Effector memory CD4-positive, alpha-beta T cell (primary cell): ENCODE measurements at places on chromosomes 5 and 9.

DNA sequence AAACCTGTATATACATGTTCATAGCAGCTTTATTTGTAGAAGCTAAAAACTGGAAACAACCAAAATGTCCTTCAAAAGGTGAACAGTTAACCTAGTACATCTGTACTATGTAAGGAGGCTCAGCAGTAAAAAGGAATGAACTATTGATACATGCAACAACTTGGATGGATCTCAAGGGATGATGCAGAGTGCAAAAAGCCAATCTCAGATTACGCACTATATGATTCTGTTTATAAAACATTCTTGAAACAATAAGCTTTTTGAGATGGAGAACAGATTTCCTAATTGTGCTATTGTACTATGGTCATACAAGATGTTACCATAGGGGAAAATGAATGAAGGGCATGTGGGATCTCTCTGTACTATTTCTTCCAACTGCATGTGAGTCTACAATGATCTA is 88.9 kb downstream of the PAM start:
- no peak for DNase-seq

DNA sequence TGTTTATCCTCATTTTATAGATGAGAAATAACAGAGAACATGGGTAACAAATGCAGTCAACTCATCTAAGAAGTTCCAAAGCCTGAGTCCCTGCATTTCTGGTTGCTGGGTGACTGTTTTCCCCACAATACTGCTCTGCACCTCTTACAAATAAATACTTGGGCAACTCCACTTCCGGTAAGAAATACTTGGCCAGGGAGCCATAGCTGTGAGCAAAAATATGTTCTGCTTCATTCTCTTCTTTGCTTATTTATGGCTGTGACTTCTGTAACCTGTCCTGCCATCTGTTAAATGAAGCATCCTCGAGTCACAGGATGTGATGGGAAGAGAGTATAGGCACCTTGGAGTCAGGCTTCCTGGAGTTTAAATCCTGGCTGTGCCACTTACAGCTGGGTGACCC is 49.9 kb downstream of the GDNF start:
- DNase-seq = no peak

- no peak for DNase-seq
Observed at GRCh38 chr5:175603987-175604739, 53.7 kb upstream of the HRH2 start.

DNA sequence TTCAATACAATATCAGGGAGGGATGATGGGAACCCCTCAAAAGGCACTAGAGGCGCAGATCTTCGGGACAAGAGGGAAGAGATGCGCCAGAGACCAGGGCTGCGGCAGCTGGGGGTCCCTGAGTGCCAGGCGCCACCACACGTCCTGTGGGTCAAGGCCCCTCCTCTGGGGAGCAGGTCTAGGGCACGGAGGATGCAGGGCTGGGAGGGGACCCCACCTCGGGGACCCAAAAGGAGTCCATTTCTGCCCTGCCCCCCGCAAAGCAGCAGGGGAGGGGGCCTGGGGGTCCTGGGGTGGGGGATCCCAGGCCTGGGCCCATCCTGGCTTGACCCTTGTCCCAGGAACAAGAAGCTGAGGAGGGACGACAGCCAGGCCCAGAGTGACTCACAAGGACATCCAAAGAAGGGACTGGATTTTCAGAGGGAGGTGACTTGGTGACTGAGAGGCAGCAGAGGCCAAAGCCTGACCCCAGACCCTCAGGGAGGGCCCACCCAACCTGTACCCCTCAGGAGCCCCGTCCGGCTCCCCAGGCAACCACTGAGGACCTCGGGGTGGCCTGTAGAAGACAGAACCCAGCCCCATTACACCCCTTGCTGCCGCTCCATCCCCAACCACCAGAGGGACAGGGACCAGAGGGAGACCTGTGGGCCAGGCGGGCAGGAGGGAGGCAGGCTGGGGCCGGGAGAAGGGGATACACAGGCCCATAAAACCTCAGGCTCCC is 54.2 kb downstream of the LRSAM1 start:
- DNase-seq = no peak

- no peak for DNase-seq
Observed at GRCh38 chr5:153960269-153961215, 78.2 kb downstream of the FAM114A2 start.

- DNase-seq = no peak
Observed at GRCh38 chr5:127358740-127359139, 68.1 kb downstream of the MEGF10 start.

DNA sequence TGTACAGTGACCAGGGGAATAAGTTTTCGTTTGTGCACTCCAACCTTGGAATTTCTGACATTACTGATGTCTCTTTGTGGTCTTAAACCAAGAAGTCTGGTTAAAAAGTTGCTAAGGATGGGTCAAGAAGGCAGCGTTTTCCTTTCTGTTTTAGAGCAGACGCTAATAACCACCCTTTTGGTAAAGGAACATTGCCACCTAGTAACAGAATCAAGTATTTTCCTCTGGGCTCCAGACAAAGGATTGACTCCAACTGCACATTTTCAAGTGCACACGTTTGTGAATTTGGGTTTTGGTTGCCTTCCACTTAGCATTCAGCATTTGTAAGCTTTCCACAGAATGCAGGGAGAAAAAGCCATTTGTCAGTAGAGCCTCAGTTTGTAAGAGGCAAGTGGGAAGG is 22.2 kb upstream of the CEP78 start:
- no peak for DNase-seq

GRCh38 chr5:132471151-132471907 is 19.2 kb downstream of the IRF1 start:
- no peak for DNase-seq

- no peak for DNase-seq
Observed at GRCh38 chr5:14143546-14143840, 351 bp downstream of the TRIO start.

- no peak for DNase-seq
Observed at GRCh38 chr5:4005335-4005734, 409.7 kb downstream of the IRX1 start.

- DNase-seq = no peak
Observed at GRCh38 chr5:14036514-14036913, 92.0 kb upstream of the DNAH5 start.

GRCh38 chr5:107274571-107274970 is 396.2 kb downstream of the EFNA5 start:
- no peak for DNase-seq

DNA sequence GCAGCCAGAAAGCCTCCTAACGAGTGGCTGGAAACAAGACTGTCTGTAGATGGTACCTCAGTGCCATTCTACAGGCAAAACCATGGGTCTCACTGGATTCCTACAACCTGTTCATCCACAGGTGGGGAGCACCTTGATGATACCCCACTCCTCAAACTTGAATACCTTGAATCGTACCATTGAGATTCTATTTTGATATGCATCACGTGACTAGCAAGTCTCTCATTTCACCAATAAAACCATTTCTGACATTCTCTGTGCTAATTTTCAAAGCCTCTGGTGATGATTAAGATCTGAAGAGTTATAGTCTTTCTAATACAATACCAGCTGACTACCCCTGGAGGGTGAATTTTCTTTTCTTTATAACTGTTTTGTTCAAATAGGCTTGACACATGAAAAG is 188.9 kb downstream of the ADAMTS12 start:
- no peak for DNase-seq

GRCh38 chr5:142865631-142866030 is 95.5 kb downstream of the ARHGAP26 start:
- no peak for DNase-seq

DNA sequence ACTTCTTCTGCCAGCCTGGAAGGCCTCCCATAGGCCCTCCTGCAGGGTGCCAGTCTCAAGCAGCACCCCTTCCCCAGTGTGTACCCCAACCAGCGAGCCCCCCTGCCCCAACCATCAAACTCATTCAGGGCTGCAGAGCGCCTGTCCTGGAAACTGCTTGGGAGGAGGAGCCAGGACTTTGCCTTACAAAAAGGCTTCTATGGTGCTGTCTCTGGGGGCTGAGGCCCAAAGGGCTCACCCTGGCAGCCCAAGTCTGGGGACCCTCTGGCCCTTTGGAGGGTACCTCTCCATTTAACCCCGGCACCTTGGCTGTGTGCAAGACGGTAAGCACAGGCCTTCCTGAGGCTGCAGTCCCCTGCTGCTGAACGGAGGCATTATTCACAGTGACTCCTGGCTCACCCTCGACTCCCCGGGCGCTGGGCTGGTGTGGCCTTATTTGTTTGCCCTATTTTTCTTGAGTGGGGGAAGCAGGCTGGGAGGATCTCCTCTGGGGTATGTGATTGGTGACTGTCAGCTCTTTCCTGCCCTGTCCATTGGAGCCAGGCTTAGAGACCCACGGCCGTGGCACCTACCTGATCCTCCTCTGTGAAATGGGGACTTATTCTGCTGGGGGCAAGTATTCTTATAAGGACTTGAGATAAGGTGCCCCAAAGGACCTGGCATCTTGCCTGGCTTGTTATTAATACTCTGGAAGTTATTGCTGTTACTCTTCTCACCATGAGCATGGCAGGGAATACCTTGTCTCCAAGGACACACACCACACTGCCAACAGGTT is 5.8 kb downstream of the LMX1B start:
- no peak for DNase-seq

DNA sequence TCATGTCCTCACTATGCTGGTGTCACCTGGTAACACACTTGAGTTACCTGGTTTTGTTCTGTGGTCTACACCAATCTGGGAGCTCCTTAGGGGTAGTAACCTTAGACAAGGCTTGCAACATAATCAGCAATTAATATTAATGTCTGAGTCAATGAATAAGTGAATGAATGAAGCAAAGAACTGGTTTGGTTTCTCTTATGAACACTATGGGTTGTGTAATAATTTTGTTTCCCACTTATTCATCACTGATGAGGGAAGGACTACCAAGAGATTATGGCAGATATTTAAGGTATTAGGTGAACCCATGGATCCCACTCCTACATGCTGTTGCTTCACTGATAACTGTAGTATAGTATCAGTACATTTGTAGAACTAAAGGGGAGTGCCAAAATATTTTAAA is 116.0 kb downstream of the SLC12A2 start:
- no peak for DNase-seq

DNA sequence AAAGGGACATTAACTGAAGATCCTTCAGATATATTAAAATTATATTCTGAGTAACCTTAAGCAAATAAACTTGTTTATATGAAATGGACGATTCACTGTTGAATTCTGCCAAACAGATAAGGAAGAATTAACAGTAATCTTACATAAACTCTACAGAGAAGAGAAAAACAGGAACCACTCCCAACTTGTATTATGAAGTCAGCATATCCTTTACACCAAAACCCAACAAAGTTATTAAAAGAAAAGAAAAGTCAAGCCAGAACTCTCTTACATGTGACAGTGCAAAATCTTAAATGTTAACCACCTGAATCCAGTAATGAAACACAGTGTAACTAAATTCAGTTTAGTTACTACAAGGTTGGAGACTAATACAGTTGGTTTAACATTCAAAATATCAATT is 185.8 kb downstream of the DEPDC1B start:
- DNase-seq = no peak

DNA sequence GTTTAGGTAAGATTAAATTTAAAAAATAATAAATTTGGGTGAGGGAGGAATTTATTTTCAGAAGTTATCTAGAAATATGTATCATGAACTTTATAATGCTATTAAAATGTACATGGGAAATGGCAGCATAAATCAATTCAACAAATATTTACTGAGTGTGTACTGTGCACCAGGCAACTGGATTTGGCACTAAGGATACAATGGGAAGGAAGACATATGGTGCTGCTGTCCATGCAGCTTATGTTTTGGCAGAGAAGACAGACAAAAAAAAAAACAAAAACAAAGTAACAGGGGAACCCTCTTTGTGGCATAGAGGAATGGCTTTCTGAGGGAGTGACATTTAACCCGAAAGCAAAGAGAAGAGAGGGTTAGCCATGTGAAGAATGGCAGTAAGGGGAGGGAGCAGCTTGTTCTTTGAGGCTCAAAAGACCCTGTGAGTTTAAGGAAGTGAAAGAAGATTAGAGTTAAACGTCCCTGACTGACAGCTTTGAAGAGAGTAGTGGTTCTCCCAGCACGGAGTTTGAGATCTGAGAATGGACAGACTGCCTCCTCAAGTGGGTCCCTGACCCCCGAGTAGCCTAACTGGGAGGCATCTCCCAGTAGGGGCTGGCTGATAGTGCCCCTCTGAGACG is 23.9 kb downstream of the CNTRL start:
- no peak for DNase-seq

GRCh38 chr9:14043483-14043882 is 270.5 kb downstream of the NFIB start:
- no peak for DNase-seq

GRCh38 chr9:83066771-83067170 is 3.8 kb upstream of the RASEF start:
- no peak for DNase-seq

- DNase-seq = no peak
Observed at GRCh38 chr9:15142878-15143534, 164.0 kb downstream of the TTC39B start.

DNA sequence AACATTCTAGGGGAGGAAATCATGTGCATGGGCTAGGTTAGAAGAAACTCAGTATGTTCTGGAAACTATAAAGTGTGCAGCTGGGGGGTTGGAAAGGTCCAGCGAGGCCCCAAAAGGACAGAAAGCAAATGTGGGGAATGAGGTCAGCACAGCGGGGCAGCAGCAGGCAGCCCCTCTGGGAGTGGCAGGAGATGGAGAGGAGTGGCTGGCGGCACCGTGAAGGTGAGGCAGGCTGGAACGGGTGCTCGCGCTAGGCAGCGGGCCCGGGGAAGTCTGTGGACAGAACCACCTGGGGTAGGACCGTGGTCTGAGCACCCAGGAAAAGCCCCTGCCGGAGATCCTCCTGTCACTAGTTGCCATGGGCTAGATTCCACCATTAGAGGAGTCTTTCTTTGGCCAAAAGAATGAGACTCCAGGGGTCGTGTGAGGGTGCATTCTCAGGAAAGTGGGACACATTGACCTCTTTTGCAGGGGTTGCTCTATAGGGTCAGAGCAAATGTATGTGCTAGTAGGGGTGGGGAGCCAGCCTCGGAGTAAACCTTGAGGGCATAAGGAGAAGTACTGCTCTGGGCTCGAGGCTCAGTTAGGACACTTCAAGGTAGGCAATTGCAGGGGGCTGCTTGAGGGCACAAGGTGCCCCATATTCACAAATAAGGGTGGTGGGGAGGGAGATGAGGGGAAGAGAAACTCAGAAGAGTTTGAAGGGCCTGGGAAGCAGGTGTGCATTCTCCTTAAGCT is 61.2 kb downstream of the IL6ST start:
- DNase-seq = no peak

DNA sequence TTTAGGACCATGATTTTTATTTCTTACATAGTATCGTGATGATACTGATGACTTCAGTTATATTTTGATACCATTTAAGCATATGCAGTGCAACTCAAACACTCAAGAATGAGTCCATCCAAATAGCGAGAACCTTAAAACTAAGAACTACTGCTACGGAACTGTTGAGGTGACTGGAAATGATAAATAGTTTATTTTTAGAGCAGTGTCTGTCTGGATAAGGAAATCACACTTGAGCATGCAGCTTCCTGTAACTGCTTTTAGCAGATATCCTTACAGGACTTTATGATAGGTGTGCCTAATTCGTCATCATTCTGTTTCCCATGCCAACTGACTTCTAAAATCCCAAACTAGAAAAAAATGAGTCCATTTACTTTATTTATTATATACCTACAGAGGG is 85.5 kb downstream of the ADGRV1 start:
- no peak for DNase-seq
